ENCODE measurements at places on chromosomes 3 and 15.

DNA sequence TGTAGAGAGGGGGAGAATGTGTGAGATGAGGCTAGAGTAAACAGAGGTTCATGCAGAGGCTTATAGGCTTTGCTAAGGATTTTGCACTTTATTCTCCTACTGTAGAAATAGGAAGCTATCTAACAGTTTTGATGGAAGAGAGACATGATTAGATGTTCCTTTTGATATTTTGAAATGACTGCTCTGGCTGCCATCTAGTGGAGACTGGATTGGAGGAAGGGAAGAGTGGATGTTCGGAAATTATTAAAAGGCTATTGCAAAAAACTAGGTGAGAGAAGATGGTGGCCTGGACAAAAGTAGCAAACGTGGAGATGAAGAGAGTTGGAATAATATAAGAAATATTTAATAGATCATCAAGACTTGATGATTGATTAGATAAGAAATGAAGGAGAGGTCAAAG, 42.2 kb downstream of the SYN2 start:
- H3K36me3 ChIP-seq: no peaks in the 10 kb centered on the region
- H3K4me1 ChIP-seq: no peaks in the 10 kb centered on the region
- H3K4me3 ChIP-seq: no peak overlapping the region
- H3K27me3 ChIP-seq: no peaks in the 10 kb centered on the region
- H3K27ac ChIP-seq: no peak overlapping the region
- DNase-seq: peak; percentile 14

GRCh38 chr3:185335799-185336198, 27.1 kb upstream of the MAP3K13 start:
- H3K4me1 ChIP-seq: no peaks in the 10 kb centered on the region
- H3K27me3 ChIP-seq: no peaks in the 10 kb centered on the region
- no peak for DNase-seq
- no peaks in the 10 kb centered on the region for H3K36me3 ChIP-seq
- no peak overlapping the region for H3K27ac ChIP-seq
- H3K4me3 ChIP-seq: no peak overlapping the region

- peaks cover 24% of the 10 kb centered on the region for H3K4me1 ChIP-seq
- peaks cover 6% of the 10 kb centered on the region for H3K36me3 ChIP-seq
- no peak for DNase-seq
These were observed 81.4 kb upstream of the PSMD6 start for GRCh38 chr3:64104691-64105111.

GRCh38 chr15:98800437-98801233, 152.3 kb downstream of the IGF1R start:
- no peaks in the 10 kb centered on the region for H3K27me3 ChIP-seq
- H3K27ac ChIP-seq: peak overlapping the region; percentile 80

All from muscle of leg (tissue), 16 donors.